ENCODE measurements at places on chromosomes 11 and 22. TPM values are rescaled to one million over a fixed set of nuclear protein-coding genes. Genes with fewer than 3 reads are reported as not detected.

GRCh38 chr22:39364714-39365491 is 15.1 kb downstream of the SYNGR1 start:
- no peak for DNase-seq

- DNase-seq, result no peak
Observed at GRCh38 chr11:110076371-110076965, 16.7 kb upstream of the ZC3H12C start.

DNA sequence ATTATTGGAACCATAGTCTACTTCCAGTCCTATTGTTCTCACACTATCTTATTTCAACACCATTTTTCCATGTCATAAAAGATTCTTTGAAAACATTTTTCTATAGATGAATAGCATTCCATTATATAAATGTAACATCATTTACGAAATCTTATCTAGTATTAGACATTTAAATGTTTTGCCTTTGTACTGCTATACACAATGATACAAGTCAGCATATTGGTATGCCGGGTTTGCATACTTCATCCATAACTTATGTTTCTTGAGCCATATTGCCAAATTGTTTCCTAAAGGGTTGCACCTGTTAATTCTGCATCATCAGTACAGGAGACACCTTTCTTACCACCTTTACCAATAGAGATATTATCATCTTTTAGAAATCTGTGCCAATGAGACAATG is 68.2 kb downstream of the SYT13 start:
- DNase-seq, result no peak

GRCh38 chr11:119759747-119760412 is 30.9 kb upstream of the NECTIN1 start:
- no peak for DNase-seq

DNA sequence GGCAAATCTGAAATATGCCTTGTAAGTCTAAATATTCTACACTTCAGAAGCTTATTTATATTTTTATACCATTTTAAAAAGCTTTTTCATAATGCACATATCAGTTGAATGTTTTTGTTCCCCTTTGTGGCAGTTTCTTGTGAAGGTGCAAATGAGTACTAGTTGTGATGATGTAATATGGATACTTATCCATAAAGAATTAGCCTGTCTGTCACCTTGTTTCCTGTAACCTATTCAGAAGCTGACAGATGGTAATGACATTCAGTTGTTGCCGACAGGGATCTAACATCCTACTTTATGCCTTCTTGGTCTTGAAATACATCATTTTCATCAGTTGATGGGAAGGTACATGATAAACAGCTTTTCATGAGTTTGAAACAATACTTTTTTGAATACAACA is 2.9 kb downstream of the QSER1 start:
- DNase-seq, result no peak

DNA sequence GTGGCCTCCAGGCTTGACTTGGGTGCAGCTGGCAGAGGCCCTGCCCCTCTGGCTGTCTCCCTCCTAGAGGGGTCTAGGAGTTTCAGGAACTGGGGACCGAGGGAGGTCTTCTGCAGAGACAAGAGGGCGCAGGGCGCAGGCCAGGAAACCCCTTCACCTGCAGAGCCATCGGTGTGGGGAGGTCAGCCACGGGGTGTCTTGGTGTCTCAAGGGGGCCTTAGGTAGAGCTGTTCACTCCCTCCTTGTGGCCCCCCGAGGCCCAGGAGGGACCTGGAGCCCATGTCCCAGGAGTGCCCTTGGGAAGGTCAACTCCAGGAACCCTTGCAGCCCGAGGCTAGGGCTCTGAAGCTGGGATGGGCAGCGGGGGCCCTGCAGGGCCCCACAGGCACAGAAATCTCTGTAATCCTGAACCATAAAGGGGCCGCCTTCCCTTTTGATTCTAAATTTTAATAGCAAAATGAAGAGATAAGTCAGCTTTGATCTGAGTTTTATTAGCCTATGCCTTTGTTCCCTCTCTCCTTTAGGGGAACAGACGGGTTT is 31.4 kb upstream of the TH start:
- no peak for DNase-seq

DNA sequence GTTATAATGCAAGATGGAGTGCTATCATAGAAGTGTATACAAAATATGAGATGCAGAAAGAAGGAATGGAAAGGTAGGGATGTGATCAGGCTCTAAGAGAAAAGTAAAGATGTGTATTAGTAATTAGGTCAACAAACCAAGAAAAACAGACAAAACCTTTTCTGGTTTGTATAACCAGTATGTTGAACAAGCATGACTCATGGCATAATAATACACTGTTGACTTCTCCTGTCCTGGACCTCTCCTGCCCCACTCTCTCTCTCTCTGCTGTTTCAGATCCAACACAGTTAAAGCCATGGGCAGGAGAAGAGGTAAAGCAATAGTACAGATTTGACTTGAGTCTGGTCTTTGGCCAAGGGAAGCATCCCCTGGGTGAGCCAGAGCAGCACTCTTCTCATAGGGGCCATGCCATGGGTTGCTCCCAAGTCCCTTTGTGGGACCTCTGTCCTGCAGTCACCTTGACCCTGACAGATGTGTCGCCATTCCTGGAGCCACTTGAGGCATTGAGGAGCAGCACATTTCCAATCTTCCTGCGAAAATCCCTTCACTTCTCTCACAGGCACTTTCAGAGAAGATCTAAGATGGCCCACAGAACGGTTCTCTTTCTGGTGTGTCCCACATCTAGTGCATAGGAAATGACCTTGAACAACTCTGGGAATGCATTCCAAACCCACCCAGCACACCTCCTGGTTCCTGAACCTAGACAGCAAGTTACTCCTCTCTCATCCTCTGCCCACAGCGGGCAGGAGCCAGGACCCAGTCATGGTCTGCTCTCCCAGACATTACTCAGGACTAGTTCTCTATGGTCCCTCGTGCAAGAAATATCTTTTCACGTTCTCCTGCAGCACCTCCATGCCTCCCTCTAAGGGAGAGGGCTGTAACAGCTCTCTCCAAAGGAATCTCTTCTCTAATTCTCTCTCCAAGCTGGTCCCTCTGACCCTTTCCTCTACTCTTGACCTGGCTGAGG is 58.2 kb upstream of the PRSS23 start:
- no peak for DNase-seq

DNA sequence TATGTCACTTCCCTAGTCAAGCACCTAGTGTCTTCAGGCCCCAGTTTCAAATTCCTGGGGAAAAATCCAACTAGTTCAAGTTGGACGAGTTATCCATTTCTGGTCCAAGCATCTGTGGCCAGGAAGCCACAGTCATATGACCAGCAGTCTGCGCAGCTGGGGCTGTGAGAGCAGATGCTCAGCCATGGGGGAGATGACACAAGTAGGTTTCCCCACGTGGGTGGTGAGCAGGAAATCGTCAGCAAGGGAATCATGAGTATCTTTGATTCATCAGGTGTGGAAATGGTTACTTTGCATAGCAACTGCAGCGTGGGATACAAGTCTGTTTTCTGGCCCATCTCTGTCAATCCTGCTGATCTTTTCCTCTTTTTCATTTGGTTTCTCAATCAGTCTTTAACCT is 185.3 kb downstream of the C11orf91 start:
- DNase-seq, result no peak

DNA sequence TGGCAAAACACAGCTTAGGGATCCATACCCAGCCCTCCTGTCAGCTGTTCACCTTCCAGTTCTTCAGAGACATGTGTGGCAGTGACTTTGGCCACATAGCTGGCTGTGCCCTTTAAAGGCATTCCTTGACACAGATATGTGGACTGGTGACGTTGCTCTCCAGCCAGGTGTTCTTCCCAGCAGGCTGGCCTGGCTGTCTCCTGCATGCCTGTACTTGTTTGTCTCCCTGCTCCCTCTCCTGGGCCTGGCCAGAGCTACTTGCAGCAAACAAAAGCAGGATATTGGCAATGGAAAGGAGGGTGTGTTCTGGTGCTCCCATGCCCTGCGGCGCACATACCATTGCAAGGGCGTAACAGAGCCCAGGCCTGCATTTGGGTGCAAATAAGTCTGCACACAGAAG is 38.3 kb downstream of the PIK3IP1 start:
- no peak for DNase-seq

DNA sequence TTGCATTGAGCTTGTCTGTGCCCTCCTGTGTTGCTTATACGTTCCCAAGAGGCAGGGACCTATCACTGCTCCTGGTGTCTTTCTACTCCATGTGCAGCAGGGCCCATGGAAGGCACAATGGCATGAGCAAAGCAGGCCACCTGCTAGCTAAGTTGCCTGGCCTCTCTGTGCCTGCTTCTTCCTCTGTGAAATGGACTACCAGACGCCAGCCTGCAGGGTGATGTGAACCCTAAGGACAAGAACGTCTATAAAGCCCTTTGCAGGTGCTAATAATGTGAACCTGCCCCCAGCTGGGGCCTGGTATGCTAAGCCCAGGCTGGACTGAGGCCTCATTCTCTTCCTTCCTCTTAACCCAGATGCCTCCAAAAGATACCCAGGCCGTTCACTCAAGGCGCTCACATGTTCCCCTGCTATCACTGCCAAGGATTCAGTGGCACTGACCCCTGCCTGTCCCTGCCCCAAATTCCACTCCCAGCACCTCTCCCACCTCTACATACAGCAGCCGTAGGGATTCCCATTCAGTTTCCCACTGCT is 4.0 kb downstream of the GUCD1 start:
- DNase-seq, result no peak

- DNase-seq, result no peak
Observed at GRCh38 chr11:113198972-113199661, 115.3 kb upstream of the TTC12 start.

GRCh38 chr11:75606099-75606498 is 44.0 kb downstream of the SERPINH1 start:
- DNase-seq, result no peak

- no peak for DNase-seq
Observed at GRCh38 chr22:44726439-44726838, 24.4 kb downstream of the PRR5 start.

DNA sequence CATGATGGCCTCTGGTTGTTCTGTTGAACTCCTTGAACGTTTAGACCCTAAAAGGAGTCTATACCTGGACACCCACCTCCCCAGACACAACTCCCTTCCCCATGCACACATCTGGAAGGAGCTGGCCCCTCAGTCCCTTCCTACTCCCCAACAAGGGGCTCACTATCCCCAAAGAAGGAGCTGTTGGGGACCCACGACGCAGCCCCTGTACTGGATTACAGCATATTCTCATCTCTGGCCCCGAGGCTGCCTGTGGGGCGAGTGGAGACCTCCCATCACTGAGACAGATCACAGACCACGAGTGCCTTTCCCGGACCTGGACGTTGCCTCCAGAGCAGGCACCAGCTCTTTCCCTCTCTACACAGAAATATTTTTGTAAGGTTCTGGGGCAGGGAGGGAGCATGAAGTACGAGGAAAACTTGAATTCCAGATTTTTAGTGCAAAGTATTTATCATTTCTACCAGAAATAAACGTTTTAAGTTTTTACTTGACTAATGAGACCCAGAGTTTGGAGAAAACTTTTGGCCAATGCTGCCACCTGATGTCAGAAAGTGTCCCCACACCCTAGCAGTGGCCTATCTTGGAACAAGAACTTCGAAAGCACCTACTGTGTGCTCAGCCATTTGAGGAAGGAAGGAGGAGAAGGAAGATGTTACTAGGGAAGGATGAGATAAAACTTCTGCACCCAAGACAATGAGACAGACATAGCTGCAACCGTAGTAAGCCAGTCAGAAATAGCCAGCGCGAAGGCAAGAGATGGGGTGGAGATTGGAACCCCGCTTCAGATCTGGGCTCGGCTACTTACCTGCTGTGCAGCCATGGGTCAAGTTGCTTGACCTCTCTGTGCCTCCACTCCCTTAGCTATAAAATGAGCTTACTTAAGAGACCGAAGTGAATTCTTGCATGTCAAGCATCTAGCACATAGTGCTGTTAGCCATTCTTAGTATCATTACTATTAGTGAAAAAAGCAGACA is 10.2 kb upstream of the POU2F3 start:
- no peak for DNase-seq

DNA sequence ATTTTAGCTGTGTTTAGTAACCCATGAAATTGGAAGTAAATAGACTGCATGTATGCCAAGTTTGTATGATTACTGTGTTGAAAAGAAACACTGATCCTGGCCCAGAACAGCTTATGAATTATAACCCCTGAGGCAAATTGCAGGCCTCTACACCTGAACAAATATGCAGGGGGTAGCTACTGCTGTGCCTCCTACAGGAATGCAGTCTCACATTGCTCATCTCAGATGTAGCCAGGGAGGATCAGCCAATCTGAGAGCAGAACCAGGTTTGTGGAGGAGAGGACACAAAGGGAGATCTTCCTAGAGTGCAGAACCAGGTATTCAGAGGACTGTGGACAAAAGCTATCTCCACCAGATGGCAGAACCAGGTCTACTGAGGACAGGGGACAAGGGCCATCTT is 442.2 kb upstream of the DDI1 start:
- no peak for DNase-seq

GRCh38 chr11:34050581-34051348 is 766 bp upstream of the CAPRIN1 start:
- DNase-seq, result no peak

GRCh38 chr11:31943056-31943780 is 132.1 kb upstream of the PAX6 start:
- DNase-seq, result peak; percentile 74

- no peak for DNase-seq
Observed at GRCh38 chr11:14310679-14311078, 48.3 kb downstream of the RRAS2 start.

DNA sequence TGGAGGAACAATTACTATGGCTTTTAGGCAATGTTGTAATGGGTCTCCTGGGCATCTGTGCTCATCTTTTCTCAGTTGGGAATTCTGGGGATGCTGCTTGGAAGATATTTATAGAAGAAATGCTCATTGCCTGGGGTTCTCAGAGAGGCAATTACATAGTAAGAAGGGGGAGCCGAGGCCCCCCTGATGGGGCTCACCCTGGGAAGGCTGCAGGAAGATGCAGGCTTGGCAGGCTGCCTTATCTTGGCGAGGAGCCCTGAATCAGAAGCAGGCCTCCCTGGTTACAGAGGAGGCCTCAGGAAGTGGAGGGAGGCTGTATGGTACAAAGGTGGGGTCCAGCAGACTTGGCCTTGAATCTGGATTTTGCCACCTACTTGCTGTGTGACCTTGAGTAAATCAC is 60.6 kb upstream of the CRYBB3 start:
- no peak for DNase-seq

Gene ARSA
- 24.5 TPM for total RNA-seq

Gene TMEM80
- 19.5 TPM for total RNA-seq

Gene MMP27
- not detected for total RNA-seq

Gene KIRREL3
- total RNA-seq, result not detected

Gene HEPN1
- total RNA-seq, result not detected

Gene DBX1
- total RNA-seq, result not detected

Gene SERHL2
- total RNA-seq, result 0.69 TPM

Gene NRIP3
- not detected for total RNA-seq

Gene BDNF
- 0.08 TPM for total RNA-seq

Gene NAALAD2
- total RNA-seq, result not detected

Gene DRICH1
- total RNA-seq, result 0.24 TPM

Gene KCNE3
- 0.08 TPM for total RNA-seq

All from GM12878 (cell line).